ENCODE measurements at places on chromosomes 6 and 20.

DNA sequence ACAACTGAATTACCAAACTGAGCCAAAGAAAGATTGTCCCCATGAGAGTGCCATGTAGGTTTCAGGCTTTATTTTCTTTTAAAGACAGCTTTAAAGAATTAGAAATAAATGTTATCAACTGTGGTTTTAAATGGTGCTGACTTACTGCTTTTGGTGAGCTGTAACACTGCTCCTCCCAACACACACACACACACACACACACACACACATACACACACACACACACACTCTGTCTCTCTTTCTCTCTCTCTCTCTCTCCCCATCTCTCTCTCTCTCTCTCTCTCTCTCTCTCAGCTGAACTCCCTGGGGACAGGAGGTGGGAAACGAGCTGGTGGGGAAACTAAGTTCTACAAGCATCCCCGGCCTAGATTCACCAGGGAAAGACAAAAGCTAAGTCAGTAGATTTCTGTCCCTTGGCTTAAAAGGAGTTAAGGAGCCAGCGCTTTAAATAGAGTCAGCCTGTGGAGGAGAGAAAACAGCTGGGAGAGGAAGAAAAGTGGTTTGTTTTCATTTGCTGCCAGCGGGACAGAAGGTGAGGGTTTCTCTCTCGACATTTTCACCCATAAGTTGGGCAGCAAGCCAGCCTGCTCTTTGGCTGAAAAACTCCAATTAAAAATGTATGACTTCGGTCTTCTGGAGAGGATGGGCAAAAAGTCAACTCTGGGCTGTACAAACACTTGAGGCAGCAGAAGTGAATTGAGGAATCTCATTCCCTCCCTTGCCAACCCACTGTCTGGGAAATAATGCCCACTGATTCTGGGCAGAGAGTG lies 27.4 kb downstream of the CBLN4 start:
- DNase-seq, result no peak

DNA sequence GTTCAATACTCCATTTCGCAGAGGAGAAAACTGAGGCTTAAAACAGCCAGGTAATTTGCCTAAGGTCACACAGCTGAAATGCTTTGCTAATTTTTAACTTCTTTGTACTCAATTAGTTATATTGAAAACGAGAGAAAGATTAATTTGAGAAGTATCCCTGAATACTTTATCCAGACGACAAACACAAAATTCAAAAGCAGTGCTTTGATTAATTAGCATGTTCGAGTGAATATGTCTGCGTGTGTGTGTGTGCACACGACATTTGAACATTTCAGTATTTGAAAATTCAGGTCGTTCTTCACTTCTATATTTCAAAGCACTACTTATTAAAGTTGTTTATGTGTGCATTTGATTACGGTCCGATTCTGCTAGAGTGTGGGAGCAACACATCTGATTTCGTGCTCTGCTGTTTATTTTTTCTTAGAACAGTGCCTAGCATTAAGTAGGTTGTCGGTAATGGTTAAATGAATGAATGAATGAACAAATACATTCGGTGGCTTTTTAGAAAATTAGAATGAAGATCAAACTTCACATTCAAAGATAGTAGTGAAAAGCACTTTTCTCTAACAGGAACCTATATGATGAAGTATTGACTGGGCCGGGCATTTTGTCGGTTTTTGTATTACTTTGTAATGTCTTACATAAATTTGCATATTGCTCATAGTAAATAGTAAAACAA lies 36.9 kb upstream of the SYNCRIP start:
- DNase-seq, result no peak

DNA sequence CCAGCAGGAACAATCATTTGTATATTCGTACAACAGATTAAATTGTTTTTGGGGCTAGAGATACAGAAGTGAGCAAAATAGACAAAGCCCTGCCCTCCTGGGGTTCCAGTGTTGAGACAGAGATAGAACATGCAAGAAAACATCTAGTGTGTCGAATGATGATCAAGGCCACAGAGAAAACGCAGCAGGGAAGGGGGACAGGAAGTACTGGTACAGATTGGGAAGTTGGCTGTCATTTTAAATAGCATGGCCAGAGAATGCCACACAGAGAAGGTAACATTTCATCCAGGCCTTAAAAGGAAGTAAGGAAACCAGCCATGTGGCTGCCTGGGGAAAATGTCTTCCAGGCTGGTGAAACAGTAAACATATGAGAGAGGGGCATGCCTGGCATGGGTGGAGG lies 202.6 kb upstream of the MYLIP start:
- no peak for DNase-seq

GRCh38 chr6:28802417-28803336 lies 121.1 kb downstream of the TRIM27 start:
- DNase-seq, result no peak

DNA sequence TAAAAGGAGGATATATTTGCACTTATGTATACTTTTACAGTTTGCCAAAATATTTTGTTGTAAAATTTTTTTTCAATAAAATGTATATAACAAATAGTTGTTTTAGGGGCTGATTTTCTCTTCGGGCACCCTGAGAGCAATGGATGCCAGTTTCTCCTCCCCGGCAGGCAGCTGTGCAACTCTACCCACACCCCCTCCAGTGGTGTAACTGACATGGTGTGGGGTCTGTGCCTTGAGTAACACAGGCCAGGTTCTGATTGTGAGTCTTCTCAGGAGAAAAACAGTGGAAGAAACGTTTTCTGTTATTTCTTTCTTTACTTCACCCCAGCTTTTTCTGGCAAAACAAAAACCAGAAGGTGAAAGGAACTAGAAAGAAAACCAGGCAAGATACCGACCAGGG lies 6.1 kb downstream of the FOXF2 start:
- DNase-seq, result no peak

GRCh38 chr6:34102099-34102656 lies 43.7 kb downstream of the GRM4 start:
- no peak for DNase-seq

Measured in stimulated activated naive CD4-positive, alpha-beta T cell treated with Interleukin-2 at 50 U/mL for 16 hours (primary cell).